Muscle of back (tissue), 13 donors: ENCODE measurements at places on chromosomes 13 and 19. TPM values are rescaled to one million over a fixed set of nuclear protein-coding genes. Genes with fewer than 3 reads are reported as not detected.

DNA sequence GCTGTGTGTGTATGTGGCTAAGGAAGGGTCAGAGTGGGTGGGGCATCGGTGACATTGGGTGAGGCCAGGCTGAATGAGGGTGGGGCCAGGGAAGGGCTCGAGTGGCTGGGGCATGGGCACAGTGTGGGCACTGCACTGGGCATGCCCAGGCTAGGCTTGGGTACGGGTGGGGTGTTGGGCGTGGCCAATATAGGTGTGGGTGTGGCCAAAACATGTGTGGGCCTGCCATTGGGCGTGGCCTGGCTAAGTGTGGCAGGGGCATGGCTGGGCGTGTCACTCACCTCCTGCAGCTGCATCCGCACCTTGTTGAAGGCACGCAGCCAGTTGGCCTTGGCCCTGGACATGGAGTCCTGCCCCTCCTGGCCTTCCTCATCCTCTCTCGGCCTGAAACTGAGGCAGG, 33.2 kb downstream of the UNC13A start:
- no peak for DNase-seq

- DNase-seq = no peak
These were observed 125.0 kb downstream of the IER2 start for GRCh38 chr19:13275016-13275722.

GRCh38 chr13:111304041-111304544, 16.3 kb upstream of the TEX29 start:
- no peak for DNase-seq

The CRB3 gene
- polyA plus RNA-seq = not detected

- no peak for DNase-seq
These were observed 1701.0 kb downstream of the SLITRK5 start for GRCh38 chr13:89372193-89372592.

GRCh38 chr19:10631874-10632273, 6.5 kb downstream of the SLC44A2 start:
- DNase-seq = no peak

DNA sequence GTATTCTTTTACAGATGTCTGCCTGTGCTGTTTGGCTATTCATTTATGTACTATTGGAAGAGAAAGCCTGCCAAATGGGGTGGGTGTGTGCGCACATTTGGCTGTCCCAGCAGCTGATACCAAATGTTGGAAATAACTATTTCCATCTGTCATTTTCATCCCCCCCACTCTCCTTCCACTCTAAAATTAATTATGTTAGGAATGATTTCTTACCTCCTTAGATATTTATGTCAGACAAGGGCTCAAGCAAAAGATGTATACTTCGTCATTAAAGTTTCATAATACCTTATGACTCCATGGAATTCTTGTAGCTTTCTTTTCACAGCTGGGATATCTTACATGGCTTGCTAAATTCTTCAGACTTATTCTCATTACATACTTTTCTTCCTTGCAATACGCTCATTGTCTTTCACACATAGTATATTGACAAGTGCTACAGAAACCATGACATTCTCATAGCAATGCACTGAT, 18.6 kb downstream of the ITM2B start:
- DNase-seq = peak; percentile 80

The PABPC3 gene
- polyA plus RNA-seq = 0.25 TPM

DNA sequence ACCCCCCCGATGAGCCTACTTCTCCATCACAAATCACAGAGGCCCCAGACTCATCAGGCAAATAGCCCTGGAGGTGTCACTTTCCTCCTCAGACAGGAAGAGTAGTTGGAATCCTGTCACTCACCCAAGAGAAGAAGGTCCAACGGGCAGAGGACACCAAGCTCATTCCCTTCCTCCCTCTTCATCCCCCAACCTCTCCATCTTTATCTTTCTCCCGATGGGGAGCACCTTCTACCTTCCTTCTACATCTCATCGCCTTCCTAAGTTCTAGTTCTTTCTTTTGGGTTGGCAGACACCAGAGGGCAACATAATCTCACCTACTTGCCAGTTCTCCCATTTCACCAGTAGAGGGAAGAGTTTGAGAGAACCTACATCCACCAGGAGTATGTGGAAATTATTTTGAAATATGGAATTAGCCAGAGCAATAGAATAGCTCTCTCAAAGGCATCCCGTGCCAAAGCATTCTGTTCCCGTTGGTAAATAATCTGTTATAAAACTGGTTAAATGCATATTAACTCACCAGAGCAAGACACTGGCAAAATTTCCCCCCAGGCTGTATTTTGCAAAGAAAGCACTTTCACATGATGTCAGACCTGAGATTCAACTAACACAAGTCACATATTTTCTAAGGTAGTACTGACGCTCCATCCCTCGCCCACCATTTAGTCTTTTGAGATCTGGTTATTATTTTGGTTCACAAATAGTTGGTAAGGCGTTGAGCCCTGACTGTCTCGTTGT, 55.0 kb downstream of the ZIC5 start:
- peak; percentile 31 for DNase-seq

DNA sequence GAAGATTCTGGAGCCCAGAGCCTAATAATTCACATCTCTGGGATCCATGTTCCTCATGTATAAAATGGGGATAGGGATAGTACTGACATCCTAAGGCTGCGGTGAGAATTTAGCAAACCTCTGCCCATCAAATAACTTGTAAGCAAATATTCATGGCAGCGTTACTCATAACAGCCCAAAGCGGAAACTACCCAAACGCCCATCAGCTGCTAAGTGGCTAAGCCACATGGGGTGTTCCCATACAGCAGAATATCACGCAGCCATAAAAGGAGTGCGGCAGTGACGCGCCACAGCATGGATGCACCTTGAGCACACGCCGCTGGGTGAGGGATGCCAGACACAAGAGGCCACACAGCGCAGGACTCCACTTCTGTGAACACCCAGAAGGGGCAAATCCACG, 19.7 kb downstream of the VRK3 start:
- no peak for DNase-seq

DNA sequence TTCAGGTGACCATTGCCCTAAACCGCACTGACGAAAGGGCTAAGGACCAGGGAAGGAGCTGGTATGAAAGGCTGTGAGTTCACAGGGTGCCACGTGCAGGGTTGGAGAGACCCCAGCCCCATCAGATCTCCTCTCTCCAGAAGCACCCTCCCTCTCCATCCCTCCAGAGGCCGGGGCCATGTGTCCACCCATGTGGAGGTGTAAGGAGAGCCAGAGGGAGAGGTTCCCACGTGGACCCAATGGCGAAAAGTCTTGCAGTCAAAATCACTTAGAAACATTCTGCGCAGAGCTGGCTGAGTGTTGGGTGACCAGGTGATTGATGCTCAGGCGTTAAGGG, 168.3 kb downstream of the COL4A1 start:
- DNase-seq = no peak

DNA sequence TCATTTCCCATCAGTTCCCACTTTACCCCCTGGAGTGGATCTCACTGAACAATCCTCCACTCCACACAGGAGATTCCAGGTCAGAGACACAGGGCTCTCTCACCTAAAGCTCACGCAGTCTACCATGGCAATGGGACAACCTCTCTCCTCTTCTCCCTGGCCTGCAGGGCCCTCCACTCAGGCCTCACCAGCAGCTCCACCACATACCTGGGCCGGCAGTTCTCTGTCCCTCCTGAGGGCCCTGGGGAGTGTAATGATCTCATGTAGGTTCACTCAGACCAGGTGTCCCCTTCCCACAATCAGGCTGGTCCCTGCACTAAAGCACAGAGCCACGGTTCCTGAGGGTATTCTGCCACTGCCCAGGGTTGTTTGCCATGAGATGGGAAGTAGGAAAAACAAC, 15.6 kb downstream of the CEACAM3 start:
- no peak for DNase-seq

DNA sequence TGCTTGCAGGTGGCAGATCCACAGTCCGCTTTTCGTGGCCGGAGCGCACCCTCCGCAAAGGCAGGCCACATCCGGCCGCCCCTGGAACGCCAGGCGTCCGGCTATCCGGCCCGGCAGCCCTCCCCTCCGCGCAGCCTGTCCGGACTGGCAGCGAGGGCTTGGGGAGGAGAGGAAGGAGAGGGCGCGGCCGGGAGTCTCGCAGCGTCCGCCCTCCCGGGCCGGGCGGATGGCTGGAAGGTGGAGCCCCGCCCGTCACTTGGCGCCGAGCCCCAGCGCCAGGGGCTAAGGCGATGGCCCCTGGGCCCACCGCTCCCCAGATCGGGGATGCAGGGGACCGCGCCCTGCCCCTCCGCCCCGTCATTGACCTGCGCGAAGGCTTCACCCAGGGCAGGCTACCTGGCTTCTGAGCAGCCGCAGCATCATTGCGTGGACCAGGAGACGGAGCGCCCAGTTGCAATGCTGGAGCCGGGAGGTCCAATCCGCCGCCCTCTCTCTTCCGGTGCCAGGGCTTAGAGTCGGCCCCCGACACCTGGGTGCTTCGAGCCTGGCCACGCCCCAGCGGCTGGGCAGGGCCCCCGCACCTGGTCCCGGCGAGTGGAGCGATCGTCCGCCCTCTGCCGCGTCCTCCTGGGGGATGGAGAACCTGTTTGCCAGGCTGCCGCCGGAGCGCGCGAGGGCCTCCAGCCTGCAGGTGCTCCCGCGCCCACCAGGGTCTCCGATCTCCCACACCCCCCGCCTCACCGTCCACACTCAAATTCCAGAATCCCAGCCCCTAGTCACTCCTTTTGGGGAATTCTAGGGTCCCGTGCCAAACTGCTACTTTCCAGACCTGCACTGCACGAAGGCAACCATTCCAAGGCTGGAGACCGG, at the start of gene FUT1:
Gene FUT1 (minus strand): TSS at position 146 of the 870 bp plus-strand sequence. CDS start 1,360 bp downstream, outside the sequence.
- no peak for DNase-seq

The TARM1 gene
- not detected for polyA plus RNA-seq

The RNF113B gene
- not detected for polyA plus RNA-seq

DNA sequence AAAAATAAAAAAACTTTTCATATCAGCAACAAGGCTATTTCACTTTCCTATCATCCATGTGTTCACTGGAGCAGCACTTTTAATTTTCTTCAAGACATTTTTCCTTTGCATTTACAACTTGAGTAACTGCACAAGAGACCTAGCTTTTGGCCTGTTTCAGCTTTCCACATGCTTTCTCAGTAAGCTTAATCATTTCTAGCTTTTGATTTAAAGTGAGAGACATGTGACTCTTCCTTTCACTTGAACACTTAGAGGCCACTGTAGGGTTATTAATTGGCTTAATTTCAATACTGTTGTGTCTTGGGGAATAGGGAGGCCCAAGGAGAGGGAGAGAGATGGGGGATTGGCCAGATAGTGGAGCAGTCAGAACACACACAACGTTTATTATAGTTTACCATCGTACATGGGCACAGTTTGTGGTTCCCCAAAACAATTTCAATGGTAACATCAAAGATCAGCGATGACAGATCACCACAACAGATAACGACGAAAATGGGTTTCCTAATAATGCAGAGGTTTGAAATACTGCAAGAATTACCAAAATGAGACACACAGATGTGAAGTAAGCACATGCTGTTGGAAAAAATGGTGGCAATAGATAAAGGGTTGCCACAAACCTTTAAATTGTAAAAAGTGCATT, 117.6 kb downstream of the GGACT start:
- DNase-seq = no peak

GRCh38 chr13:42270857-42271215, 1.1 kb upstream of the AKAP11 start:
- no peak for DNase-seq

DNA sequence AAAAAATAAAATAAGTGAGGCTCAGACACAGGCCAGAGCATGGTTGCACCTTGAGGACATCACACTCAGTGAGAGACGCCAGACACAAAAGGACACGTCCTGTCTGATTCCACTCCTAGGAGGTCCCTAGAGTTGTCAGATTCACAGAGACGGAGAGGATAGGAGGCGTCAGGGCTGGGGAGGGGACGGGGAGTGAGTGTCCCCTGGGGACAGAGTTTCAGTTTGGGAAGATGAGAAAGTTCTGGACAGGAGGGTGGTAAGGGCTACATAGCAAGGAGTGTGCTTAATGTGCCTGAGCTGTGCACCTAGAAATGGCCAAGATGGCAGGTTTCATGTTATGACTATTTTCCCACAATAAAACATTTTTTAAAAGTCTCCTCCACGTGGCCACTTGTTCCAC, 2.2 kb upstream of the GRIN3B start:
- DNase-seq = no peak

- no peak for DNase-seq
These were observed 562.1 kb upstream of the KLF12 start for GRCh38 chr13:74696148-74696922.
